ENCODE measurements at places on chromosomes 12 and 14.

GRCh38 chr12:117046861-117047530 lies 52.2 kb downstream of the TESC start:
- no peak for DNase-seq

DNA sequence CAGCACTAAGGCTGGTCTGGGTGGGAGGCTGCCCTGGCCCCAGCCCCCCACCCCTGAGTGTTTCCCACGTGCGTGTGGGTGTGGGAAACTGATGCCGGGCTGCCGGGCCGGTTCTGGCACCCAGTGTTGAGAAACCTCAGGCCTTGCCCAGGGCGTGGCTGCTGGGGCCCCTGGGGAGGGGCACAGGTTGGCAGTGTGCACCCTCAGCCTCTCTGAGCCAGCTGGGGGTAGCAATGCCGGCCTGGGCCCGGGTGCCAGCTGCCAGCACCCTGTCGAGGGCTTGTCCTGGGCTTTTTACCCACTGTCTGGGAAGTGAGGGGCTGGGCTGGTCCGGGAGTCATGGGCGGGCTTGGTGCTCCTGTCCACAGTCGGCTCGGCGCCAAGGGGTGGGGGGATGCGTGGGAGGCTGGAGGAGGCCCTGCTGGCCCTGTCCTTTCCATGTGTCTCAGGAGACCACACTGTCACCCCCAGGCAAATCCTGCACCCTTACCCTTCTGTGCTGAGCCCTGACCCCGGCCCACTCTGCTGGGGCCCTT lies 15.7 kb downstream of the ASPG start:
- no peak for DNase-seq

DNA sequence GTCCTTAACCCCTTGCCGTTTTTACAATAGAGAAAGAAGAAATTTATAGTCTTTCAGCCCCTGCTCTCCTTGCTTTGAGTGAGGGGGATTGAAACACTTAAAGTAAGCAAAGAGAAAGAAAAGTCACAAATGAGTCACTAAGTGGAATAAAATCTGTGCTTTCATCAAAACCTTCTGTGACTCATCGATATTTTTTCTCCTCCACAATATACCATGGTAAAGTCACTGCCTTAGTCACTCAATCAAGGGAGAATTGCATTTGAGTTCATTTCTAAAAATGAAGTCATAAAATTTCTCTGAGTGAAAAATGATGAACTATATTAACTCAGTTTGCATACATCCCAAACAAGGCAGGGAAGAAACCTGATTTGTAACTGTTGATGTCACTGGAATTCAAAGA lies 470.3 kb downstream of the FOXG1 start:
- DNase-seq = peak; percentile 88

DNA sequence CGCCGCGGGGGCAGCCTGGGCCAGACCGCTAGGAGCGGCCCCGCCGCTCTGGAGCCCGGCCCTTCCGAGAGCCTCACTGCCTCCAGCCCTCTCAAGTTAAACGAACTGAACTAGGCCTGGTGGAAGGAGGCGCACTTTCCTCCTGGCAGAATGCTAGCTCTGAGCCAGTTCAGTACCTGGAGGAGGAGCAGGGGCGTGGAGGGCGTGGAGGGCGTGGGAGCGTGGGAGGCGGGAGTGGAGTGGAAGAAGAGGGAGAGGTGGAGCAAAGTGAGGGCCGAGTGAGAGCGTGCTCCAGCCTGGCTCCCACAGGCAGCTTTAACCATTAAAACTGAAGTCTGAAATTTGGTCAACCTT lies 5.3 kb downstream of the LTB4R start:
- DNase-seq = no peak

GRCh38 chr14:80215756-80216581 lies 4.7 kb upstream of the DIO2 start:
- DNase-seq = no peak

GRCh38 chr12:113720629-113721028 lies 245.5 kb downstream of the RBM19 start:
- DNase-seq = no peak

GRCh38 chr12:4909734-4910501 lies at the start of gene KCNA1:
TSS of gene KCNA1 (plus strand) at chr12:4909905. CDS start at chr12:4911379, 1,474 bp downstream.
- DNase-seq = no peak

GRCh38 chr14:29741909-29742401 lies 185.7 kb downstream of the PRKD1 start:
- DNase-seq = no peak

DNA sequence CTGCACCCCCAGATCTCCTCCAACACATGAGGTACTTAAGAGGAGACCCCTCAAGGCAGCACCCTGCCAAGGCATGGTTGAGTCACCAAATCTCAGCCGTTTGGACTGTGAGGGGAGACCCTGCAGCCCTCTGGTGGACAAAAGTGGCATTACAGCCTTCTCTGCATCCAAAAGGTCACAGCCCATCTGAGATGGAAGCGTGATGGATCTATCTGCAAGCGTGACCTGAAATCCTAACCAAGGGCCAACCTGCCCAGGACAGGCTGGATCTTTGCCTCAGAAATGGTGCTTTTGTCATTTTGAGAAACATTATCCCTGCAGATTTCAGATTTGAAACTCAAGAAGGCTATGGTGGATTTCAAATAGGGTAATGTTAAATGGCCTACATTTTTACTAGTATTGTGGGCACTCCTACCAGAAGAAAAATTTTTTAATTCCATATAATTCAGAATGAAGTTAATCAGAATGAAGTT lies 23.7 kb upstream of the DHRS4 start:
- no peak for DNase-seq

DNA sequence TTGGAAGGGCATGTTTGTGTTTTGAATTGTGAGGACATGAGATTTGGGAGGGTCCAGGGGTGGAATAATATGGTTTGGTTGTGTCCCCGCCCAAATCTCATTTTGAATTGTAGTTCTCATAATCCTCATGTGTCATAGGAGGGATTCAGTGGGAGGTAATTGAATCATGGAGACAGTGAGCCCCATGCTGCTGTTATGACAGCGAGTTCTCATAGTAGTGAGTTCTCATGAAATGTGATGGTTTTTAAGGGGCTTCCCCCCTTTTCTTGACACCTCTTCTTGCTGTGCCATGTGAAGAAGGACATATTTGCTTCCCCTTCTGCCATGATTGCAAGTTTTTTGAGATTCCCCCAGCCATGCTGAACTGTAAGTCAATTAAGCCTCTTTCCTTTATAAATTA lies 260.0 kb downstream of the DUSP6 start:
- no peak for DNase-seq

DNA sequence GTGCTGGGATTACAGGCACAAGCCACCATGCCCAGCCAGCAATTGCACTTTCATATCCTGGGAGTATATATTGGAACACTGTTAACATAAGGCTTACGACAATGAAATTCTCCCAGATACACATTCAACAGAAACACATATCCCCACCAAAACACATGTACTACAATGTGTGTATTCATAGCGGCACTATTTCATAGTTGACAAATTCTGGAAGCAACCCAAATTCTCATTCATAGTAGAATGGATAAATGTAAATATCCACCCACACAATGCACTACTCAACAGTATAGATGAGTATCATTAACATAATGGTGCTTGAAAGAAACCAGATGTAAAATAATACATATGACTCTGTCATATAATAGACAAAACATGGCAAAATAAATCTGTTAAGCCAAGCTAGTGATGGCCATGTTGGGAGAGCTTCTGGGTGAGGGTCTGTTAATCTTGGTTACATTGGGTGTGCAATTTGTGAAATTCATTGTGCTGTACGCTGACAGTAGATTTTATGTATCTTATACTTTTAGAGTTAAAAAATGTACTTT lies 2.6 kb upstream of the DNAAF2 start:
- DNase-seq = no peak

DNA sequence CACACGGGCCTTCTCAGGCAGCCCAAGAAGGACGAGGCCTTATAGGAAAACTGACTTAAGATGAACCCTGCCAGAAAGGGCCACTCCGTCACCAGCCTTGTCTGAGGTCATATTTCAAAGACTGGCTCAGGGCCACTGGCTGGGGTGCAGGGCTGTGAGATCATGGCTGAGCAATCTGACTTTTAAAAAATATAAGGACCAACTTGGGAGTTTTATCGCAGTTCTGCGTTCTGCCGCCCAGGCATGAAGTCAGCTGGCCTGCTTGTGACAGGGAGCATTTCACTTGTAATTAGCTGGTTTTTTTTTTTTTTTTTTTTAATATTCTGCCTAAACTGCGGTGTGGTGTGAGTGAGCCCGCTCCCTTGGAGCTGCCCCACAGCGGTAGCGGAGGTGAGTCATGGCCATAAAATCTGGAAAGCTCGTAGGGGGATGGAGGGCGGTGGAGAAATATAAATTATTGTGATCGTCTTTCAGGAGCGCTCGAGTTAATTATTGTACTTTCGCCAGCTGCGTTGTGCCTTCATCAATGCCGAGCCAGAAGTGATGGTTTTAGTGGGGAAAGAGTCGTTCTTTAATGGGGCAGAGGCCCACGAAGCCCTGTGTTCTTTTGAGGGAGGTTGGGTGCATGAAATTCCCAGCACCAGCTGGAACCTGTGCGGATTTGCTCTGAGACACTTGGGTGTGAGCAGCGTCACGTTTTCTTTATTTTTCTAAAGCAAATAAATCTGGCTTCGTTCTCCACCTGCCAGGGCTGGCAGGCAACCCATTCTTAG lies 231.9 kb downstream of the C12orf75 start:
- DNase-seq = peak; percentile 80

- no peak for DNase-seq
These were observed 82.9 kb upstream of the DYNC1H1 start for GRCh38 chr14:101881426-101881825.

GRCh38 chr14:43336351-43336750 lies 1170.7 kb downstream of the FSCB start:
- no peak for DNase-seq

- no peak for DNase-seq
These were observed at the start of gene BMAL2 for GRCh38 chr12:27332714-27333402. TSS of gene BMAL2 (plus strand) at chr12:27332836. CDS start at chr12:27333073, 237 bp downstream.

- no peak for DNase-seq
These were observed 99.1 kb downstream of the TBC1D30 start for GRCh38 chr12:64923536-64923935.

DNA sequence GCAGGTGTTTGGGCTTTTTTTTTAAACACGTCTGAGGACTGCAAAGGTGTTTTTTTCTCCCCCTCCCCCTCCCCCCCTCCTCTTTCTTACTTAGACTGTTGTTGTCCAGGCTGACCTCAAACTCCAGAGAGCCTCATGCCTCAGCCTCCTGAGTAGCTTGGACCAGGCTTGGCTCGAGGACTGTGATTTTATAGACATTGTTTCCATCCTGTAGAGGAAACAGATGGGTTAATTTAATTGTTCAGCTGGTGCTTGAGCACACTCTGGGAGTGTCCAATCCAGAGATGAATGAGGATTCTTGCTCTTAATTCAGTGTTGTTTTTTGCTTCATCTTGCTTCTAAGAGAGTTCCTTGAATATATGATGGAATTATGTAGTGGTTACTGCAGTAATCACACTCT lies 42.1 kb downstream of the RASSF3 start:
- no peak for DNase-seq

DNA sequence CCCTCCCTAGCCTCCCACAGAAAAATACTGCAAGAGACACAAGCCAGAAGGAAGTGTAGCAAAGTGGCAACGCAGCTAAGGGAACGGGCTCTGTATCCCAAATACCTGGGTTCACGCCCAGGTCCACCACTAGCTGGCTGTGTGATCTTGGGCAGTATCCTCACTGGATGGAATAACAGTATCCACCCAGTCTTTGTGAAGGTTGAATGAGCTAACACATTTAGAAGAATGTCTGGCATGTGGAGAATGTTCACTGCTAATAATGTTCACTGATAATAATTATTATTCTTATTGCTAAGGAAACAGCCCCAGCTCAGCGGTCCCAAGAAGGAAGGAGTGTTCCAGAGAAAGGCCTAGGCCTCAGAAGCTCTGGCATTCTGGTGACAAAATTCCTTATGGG lies 70.9 kb downstream of the VWF start:
- no peak for DNase-seq

DNA sequence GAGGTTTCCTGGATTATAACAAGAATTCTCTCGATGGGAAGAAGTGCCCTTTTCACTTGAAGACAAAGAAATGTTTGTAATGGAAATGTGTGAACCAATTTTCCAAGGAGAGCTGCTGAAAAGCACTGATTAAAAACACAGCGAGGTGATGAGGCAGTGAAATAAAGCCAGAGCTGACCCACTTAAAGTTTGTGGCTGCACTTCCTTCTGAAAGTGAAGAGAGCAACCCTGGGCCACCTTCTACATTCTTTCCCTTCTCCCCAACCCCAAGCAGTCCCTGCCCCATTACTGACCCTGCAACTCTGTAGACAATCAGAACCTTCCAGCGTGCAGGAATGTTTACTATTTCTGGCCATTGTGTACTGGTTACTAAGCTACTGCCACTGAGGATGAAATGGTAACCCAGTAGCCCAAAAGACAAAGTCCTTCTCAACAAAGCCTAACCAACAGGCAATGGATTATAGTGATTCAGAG lies 173.9 kb downstream of the TTC7B start:
- DNase-seq = no peak

DNA sequence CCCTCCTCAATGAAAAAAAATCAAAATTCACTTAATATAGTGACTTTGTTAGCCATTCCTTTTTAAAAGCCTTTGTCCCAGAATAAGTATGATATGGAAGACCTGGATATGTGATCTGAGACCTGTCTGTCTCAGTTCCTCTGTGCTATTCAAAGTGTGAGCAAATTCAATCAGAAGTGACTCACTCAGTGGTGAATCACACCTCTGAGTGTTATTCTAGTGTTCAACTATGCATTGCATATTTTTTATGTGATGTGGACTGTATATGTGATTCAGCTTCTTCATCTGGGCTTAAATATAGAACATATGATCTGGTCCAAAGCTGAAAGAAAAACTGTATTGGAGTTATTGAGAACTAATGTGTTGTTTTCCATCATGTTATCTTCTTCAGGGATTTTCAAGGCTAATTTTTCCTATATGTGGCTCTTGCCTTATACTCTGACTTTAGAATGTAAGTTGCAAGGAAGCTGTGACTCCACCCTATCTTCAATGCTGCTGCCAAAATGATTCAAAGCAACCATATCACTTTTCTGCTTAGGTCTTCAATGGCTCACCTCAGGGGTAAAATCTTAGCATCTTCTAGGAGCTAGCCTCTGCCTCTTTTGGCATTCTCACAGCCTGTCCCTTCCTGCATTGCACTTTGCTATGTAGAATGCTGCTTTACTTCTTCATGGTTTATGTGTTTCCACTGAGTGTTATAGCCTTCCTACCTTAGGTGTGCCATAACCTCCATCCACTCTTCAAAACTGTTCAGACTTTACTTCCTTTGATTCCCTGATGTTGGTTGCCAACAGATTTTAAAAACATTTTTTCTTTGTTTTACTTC lies 169.8 kb downstream of the OTOGL start:
- peak; percentile 93 for DNase-seq

GRCh38 chr12:7864601-7865150 lies 8.0 kb downstream of the SLC2A14 start:
- DNase-seq = no peak

GRCh38 chr12:90174198-90174510 lies 465.5 kb upstream of the ATP2B1 start:
- no peak for DNase-seq
